ENCODE measurements at places on chromosomes 11 and 22.

DNA sequence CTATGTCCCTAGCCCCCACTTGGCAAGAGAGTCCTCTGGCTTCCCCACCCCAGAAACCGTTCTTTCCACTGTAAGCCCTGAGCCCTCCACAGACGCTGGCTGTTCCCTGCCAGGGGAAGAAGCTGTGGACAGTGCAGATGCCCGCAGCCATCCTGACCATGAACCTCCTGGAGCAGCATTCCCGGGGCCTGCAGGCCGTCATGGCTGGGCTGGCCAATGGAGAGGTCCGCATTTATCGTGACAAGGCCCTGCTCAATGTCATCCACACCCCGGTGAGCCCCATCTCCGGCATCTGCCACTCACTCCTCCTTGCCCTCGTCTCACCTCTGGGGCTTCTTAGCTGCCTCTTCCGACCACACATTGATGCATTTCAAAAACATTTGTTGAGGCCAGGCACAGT is 13.2 kb downstream of the BBS1 start:
- no peak for DNase-seq

DNA sequence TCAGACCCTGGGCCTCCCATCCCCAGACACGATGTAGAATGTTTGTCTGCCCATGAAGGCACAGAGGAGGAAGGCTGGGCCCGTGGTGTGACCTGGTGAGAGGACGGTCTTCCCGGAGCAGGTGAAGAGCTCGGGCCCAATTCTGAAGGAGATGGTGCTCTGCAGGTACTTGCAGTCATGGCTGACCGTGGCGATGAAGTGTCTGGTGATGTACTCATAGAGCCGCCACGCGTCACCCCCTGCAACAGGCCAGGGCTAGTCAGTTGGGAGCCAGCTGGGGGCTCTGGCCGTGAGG is 10.0 kb upstream of the PPM1F start:
- DNase-seq = no peak

- no peak for DNase-seq
Measured at GRCh38 chr11:64100360-64100759, 64.6 kb downstream of the FLRT1 start.

DNA sequence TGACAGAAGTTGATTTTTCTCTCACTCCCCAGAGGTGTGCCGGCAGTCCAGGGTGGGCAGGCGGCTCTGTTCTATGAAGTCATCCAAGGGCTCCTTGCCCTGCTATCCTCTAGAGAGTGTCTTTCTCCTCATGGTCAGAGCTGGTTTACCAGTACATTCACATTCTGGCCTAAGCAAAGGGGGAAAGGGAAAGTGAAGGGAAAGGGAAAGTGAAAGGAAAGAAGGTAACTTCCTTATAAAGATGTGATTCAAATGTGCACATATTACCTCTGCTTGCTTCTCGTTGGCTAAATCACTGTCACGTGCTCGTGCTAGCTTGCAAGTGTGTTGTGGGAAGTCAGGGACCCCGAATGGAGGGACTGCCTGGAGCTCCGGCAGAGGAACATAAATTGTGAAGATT is 2.9 kb upstream of the HTATIP2 start:
- DNase-seq = peak; percentile 3

DNA sequence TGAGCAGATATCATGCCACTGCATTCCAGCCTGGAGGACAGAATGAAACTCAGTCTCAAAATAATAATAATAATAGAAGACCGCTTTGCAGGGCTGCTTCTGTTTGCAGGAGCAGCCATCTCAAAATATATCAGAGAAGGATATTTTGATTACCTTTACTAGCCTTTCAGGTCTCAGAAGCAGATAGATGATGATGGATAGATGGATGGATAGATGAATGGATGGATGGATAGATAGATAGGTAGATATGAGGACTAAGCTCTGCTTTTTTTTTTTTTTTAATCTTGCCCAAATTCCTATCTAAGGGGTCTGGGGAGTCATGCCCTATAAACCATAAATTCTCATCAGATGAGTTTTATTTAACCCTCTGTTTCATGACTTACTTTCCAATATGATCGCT is 18.5 kb downstream of the APOBEC3H start:
- DNase-seq = no peak

- no peak for DNase-seq
Measured at GRCh38 chr22:42719656-42720262, 911 bp downstream of the A4GALT start.

GRCh38 chr11:95549301-95549700 is 240.3 kb downstream of the FAM76B start:
- DNase-seq = no peak

- no peak for DNase-seq
Measured at GRCh38 chr11:8601376-8602133, 7.5 kb upstream of the STK33 start.

DNA sequence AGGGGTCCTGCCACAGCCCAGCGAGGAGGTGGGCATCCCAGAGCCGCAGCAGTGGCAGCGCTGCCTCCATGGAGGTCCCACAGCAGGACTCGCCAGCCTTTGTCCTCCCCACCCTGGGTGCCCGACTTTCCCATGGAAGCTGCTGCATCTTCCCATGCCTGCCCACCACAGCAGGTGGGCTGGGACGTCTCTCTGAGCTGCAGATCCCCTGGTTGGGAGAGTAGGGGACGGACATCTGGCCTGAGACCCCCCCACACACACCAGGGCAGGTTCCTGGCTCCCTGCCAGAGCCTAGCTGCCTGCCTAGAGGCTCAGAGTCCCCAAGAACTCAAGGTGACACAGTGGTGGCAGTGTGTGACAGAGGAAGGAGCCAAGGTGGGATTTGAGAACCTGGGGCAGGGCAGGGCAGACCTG is 21.5 kb upstream of the PRR5 start:
- no peak for DNase-seq

- DNase-seq = no peak
Measured at GRCh38 chr22:45207981-45208664, 32.6 kb downstream of the KIAA0930 start.

DNA sequence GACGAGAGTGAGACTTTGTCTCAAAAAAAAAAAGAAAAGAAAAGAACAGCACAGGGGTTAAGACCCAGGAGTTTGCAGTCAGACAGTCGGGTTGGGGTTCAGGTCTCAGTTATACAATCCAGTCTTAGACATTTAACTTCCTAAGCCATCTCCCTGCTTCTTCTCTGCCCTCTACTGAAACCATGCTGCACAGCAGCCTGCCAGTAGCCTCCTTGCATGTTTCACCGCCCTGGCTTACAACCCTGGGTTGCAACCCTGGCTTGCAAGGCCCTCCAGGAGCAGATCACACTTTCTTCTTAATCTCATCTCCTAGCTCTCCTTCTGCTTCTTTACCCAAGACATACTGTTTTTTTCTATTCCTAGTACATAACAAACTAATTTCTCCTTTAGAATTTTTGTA is 5.9 kb upstream of the B3GAT3 start:
- DNase-seq = no peak

- no peak for DNase-seq
Measured at GRCh38 chr11:1165256-1166041, 7.7 kb downstream of the MUC5AC start.

DNA sequence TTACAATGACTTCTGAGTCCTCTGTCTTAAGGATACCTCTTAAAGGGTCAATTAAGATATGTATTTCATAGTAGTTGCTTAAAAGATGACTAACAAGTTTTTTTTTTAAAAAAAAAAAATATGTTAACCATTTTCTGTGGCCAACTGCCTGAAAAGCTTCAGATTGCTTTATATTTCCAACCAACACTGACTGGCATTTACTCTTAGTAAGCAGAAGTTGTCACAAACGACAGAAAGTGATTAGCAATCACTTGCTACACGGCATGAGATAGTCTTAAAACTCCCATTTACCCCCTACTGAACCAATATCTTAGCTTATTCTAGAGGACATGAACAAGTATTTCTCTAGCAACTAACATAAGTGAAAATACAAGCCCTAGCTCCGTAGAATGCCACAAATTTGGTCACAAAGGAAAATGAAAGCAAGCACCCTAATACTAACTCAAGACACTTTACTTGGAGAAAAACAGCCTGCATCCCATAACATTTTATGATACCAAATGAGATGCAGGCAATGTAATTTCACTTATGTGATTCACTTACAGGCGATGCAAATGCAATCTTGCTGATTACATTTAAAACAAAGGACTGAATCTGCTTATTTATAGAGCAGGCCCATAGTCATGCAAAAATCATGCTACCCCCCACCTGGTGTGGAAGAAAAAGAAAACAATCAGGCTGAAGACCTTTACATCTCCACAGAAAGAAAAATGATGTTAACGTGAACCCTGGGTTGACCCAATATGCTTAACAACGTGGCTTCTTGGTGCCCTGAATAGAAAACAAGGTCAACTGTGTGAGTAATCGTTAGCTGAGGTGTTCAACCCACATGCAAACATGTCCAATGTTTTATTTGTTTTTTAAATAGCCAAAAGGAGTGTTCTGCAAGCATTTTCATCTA is 25.7 kb downstream of the MPPED2 start:
- DNase-seq = no peak

- no peak for DNase-seq
Measured at GRCh38 chr11:24661331-24661730, 164.5 kb downstream of the LUZP2 start.

- no peak for DNase-seq
Measured at GRCh38 chr22:49418341-49418894, 409.3 kb downstream of the BRD1 start.

DNA sequence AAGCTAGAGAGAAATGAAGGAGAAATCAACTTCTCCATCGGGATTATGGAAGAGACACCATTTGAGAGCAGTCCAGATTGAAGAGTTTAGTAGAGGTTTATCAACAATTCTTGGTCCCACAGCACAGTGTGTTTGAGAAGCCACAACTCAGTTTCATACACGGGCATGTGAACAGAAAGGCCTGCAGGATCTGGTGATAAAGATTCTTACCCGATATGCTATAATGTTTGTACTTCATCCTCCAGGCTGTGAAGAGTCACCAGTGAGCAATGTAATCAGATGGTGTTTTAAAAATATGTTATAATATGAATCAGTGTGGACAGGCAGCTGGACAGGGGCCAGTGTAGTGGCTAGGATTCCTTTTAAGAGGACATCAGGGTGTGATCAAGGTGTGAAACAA is 29.7 kb upstream of the VWA5A start:
- no peak for DNase-seq

- no peak for DNase-seq
Measured at GRCh38 chr11:55949330-55949729, 13.1 kb upstream of the OR5I1 start.

- DNase-seq = no peak
Measured at GRCh38 chr11:92512204-92512569, 287.6 kb downstream of the FAT3 start.

DNA sequence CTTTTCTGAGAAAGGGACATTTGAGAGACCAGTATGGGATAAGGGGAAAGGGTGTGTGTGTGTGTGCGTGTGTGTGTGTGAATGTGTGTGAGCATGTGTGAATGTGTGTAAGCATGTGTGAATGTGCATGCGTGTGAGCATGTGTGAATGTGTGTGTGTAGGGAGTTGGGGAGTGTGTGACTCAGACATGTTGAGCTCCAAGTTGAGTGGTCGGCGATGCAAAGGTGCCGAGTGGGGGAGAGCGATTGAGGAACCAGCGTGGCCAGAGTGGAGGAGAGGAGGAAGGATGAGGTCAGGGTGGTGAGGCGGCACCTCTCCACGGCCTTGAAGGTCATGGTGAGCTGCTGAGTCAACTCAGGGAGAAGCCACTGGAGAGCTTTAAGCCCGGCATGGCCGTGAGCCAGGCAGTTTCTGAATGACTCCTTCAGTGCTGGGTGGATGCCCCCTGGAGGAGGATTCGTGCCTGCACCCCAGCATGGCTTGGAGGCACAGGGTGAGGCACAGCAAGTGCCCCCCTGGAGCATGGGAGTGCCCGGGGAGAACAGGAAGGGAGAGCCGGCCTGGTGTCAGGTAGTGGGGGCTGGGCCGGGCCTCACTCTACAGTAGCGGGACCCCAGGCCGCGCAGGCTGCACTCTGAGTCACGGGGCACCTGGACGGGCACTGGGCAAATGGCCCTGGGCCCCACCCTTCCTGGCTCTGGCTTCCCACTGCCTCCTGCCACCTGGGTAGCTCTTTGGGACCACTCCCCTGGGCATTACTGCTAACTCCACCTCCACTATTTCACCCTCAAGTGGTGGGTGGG is 8.2 kb upstream of the CCDC88B start:
- peak; percentile 75 for DNase-seq

DNA sequence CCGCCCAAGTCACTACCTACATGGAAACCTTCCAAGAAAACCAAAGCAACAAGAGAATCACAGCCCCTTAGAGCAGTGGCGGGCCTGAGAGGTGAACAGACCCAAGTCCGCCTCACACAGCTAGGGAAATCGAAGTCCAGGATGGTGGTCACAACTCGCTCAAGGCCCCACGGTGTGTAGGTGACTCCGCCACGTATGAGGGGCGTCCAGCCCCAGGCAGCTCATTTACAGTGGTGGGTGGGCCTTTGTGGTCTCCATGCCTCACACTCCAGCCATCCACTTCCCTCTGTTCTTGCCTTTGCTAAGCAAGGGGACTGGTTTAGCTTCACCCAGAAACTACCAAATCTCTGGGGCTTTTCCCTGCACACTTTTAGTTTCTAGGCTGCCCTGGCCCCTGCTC is 9.7 kb upstream of the TCF20 start:
- no peak for DNase-seq

GRCh38 chr11:113723787-113724186 is 17.7 kb upstream of the TMPRSS5 start:
- no peak for DNase-seq

DNA sequence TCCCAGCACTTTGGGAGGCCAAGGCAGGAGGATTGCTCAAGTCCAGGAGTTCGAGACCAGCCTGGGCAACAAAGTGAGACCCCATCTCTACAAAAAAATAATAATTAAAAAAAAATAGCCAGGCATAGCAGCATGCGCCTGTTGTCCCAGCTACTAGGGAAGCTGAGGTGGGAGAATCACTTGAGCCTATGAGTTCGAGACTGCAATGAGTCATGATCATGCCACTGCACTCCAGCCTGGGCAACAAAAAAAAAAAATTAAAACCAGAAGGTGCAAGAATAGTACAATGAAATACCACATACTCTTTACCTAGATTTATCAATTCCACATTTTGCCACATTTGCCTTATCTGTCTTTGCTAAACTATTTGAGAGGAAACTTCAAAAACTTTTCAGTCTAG is 8.2 kb downstream of the DPF2 start:
- no peak for DNase-seq

DNA sequence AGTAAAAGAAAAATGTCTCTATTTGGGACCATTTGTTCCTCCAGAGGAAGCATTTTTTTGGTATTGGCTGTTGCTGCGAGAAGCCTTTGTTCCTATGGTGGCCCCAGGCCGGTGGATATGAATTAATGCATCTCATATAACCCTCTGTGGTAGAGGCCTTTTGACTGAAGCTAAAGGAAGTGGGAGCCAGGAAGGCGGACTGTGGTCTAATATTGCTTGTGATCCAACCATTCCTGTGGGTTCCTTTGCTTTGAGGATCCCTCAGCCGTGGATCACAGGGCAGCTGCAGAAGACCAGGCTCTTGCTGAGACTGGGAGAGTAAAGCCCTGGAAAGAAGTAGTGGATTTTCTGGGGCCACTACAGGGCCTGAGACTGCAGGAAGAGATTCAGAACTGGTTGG is 68.3 kb upstream of the NAV2 start:
- DNase-seq = no peak

DNA sequence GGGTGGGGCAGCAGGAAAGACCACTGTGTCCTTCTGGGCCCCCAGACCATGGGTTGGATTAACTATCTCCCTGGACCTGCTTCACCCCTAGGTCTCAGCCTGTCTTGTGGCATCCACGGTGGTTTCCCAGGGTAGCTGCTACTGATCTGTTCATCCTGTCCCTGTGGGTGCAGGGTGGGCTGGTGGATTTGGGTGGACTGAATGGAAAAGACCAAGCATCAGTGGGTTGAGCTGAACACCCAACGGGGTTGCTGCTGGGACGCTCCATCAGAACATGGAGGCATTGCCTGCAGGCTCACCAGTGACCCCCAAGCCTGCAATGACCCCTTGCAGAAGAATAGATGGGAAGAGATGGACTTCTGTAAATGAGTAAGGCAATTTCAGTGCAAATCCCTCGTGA is 812.1 kb downstream of the TBC1D22A start:
- DNase-seq = no peak

Measured in stimulated activated CD4-positive, alpha-beta T cell treated with anti-CD3 and anti-CD28 coated beads, Interleukin-12 subunit alpha, Interleukin-12 subunit beta, amount 100 ng/mL, for 48 hours (primary cell).